Ammon's horn (tissue), 1 donor: ENCODE measurements at places on chromosomes 6 and 20.

DNA sequence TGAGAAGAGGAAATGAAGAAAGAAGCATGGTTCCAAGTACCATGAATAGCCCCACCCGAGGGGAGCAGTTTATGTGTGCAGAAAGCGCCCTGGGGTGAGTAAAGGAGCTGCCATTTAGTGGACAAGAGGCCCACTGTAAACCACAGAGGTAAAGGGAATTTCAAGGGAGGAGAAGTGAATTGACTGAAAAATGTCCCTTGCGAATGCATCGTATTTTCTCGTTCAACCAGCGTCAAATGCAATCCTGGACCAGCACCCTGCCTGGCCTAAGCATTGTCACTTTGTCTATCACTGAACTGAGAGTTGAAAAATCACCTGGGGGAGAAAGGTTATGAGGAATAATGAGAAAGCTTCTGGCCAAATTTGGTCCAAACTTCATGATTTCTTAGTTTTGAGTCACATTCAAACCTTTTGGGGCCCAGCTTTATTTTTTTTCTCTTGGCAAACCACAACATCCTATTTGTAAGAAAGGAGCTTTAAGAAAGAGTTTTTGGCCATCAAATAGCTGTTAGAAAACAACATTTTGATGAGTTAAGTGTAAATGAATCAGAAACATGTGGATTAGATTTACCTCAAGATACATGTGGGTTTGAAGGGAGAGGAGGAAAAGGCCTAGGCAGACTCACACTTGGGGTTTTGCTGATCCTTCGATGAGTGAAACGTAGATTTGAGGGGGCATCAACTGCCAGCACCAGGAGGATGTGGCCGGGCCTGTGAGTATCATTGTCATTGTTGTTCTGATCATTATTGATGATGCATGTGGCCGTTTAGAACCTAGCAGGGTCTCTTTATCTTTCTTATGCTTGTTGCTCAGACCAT, 214.0 kb downstream of the CLIC5 start:
- DNase-seq = no peak

DNA sequence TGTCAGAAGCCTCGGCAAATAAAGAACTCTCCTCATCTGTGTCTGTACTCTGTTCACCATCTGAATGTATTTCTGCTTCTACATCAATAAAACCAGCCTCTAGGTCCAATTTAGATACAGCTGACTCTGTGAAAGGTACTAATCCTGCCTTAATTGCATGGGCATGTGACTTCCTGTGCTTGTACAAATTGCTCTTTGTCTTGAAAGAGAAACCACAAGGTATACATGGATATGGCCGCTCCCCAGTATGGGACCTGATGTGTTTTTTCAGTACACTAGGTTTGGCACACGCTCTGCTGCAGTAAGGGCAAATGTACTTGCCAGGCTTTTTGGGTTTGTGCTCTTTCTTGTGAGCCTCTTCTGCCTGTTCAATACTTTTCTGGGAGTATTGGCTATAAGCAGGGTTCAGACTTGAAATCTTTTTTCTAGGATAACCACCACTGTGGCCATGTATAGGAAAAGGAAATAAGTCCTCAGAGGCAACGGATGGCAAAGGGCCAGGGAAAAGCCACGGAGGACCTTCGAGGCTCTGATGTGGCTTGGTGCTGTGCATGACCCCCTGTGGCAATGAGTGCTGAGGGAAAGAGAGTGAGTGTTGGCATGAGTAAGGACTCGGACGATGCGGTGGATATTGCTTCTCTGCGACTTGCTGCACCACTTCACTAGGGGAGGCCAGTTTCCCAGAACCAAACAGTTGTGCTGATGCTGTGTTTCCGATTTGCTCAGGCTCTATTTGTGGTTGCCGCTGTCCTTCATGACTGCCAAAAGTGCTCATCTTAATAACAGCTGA, 170.9 kb downstream of the HIVEP2 start:
- DNase-seq = no peak

DNA sequence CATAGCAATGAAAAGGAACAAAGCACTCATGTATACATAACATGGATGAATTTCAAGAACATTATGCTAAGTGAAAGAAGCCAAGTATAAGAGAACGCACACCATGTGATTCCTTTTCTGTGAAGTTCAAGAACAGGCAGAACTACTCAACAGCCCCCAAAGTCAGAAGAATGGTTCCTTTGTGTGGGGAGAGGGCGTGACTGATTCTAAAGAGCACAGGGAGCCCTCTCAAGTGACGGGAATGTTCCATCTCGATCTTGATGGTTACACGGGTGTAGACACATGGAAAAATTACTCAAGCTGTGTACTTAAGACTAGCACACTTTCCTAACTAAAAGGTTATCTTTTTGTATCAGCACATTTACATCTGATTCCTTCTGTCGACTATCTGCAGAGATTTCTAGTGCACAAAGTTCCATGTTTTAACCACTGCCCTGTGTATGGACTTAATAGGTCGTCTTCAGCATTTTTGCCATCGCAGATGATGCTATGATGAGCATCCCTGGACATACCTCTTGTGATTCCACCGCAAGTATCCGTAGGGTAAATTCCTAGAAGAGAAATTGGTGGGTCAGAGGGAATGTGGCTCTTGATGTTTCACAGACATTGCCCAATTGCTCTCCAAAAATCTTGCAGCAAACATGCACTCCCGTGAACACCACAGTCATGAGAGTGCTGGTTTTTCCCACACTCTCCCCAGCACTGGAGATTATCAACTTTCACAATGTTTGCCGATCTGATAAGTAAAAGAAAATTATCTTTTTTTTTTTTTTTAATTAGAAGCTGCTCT, 279.3 kb downstream of the BMP7 start:
- DNase-seq = no peak

GRCh38 chr6:143180826-143181225, 120.1 kb downstream of the AIG1 start:
- DNase-seq = no peak

DNA sequence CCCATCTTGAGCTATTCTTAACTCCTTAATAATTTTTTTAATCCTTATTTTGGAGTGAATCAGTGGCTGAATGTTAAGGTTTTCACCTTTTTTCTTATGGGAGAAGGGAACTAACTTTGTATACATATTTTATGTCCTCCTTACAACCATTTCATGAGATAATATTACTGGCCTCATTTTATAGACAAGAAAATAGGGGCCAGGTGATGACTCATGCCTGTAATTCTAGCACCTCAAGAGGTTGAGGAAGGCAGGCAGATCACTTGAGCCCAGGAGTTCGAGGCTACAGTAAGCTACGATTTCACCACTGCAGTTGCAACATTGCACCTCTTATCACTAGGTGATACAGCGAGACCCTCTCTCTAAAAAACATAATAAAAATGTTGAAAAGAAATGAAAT, 128.7 kb downstream of the TMEM242 start:
- no peak for DNase-seq

- no peak for DNase-seq
Measured at GRCh38 chr20:37841971-37842370, 61.0 kb upstream of the VSTM2L start.

- no peak for DNase-seq
Measured at GRCh38 chr20:1860446-1860845, 34.8 kb upstream of the SIRPA start.
